Activated CD8-positive, alpha-beta memory T cell treated with anti-CD3 and anti-CD28 coated beads for 36 hours (primary cell): ENCODE measurements at places on chromosomes 3 and 15. TPM values are rescaled to one million over a fixed set of nuclear protein-coding genes. Genes with fewer than 3 reads are reported as not detected.

Gene ZMAT3
- 11.3 TPM for total RNA-seq

Gene TTLL13
- 0.44 TPM for total RNA-seq

Gene HTR3E
- not detected for total RNA-seq

Gene KBTBD13
- total RNA-seq, result not detected

Gene RPN1
- total RNA-seq, result 196 TPM

Gene FAM81A
- 2.2 TPM for total RNA-seq

Gene PATL2
- 4.8 TPM for total RNA-seq

Gene SNTN
- not detected for total RNA-seq

Gene ISLR2
- not detected for total RNA-seq

Gene GOLGA8G
- not detected for total RNA-seq

Gene SLC28A1
- total RNA-seq, result not detected

Gene DNAH12
- not detected for total RNA-seq

Gene CDHR4
- not detected for total RNA-seq

Gene DLG1
- 56.1 TPM for total RNA-seq

Gene ST3GAL6
- total RNA-seq, result not detected
